ENCODE measurements at places on chromosomes 5 and 9.

DNA sequence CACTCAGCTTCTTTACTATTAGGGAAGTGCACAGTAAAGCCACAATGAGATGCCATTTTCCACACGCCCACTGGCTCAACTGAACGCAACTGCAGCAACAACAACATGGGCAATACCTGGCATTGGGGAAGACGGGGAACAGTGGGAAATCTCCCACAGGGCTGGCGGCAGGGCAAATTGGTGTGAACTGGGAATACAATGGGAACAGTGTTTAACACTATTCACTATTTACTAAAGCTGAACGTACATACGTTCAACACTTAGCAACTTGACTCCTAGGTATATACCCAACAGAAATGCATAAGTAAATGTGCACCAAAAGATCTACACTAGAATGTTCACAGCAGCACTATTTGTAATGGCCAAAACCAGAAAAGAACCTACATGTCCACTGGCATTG, 14.1 kb downstream of the ZER1 start:
- DNase-seq, result no peak

GRCh38 chr9:129696944-129697655, 31.7 kb downstream of the PRRX2 start:
- peak; percentile 44 for DNase-seq

- no peak for DNase-seq
These were observed 25.5 kb upstream of the RAI14 start for GRCh38 chr5:34630596-34630995.

DNA sequence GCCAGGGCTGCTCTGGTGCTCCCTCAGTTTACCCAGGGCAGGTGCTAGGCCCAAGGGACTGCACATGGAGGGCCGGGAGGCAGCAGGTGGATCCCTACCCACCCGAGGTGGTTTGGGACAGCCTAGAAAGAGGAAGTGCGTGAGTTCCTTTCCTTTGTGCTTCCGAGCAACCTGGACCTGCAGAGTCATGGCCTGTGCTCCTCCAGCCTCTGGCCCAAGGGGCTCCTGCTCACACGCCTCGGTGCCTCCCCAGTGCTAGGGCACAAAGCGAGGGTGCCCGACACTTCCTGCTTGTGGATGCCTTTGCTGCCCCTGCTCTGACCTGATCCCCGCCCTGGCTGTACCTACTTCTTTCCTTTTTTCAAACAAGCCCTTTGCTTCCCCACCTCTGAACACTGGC, 79.3 kb downstream of the RXRA start:
- no peak for DNase-seq

GRCh38 chr9:107131108-107131799, 151.8 kb upstream of the RAD23B start:
- no peak for DNase-seq

DNA sequence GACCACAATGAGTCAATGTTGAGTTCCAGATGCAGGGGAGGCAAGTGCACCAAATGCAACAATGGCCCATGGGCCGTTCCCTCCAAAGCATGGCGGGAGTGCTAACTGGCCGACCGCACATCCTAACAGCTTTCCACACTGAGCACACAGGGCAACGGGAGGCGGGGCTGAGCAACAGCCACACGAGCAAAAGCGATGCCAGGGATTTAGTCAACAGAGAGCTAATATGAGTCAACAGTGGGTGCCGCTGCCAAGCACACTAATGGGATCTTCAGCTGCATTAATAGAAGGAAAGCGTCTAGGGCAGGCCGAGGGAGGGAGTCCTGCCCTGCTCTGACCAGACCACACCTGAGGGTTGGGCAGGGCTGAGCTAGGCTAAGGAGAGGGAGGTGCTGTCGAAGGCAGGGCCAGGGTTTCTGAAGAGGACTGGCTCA, 4.6 kb downstream of the EPB41L4B start:
- peak; percentile 80 for DNase-seq

- DNase-seq, result no peak
These were observed 29.7 kb downstream of the SLC25A25 start for GRCh38 chr9:128097543-128098296.

GRCh38 chr5:96243862-96244261, 189.2 kb downstream of the PCSK1 start:
- DNase-seq, result no peak

DNA sequence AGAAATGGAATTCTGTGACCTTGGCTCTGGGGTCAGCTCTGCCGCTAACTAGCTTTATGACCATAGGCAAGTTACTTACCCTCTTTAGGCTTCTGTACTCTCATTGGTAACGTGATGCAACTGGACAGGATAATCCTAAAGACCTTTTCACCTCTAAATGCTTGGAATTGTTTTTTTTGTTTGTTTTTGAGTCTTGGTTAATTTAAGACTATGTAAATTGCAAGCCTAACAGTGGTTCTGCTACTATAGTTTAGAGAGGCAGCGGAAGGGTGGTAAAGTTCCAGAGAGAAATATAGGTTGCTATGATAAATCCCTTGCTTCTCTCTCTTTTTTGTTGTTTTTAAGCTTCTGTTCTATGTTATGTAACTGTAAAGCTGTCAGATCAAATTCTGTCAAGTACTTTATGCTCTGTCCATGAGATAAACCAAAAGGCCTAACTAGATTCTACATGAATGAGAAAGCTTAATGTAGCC, 17.6 kb downstream of the FAM169A start:
- DNase-seq, result no peak

- DNase-seq, result peak; percentile 25
These were observed 133.2 kb downstream of the CFAP90 start for GRCh38 chr5:7717691-7718090.

DNA sequence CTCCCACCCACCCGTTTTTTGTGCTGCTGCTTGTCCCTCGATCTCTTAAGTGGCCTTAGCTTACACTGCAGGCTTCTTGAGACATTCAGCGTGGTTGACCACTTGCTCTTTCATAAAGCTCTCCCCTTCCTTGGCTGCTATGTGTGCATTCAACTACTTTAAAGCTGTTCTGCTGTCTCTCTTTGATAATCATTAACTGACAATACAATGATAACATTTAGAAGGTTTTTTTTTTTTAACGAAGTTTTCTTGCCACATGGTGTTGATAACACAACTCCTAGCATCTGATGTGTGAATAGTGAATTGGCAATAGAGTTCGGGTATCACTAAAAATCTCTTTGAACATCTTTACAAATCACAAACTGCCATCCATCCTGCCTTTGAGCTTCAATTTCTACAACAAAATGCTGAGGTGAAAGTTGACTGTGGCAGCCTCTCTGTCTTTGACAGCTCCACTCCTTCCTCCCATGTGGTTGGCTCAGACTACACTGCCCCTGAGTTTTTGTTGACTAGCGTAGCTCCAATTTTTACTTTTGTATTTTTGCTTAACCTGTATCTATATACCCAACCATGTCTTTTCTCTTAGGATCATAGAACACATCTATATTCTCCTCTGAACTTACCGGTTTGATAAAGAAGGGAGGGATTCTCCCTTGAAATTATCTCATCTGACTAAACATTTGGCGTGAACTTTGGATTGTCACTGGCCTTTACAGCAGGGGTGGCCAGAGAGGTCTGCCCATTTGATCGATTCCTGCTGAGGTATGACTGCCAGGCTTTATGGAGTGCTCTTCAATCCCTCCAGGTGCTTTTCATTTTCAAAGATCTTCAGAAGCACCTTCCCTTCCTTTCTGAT, 409.4 kb upstream of the CD180 start:
- no peak for DNase-seq

GRCh38 chr9:116907989-116908388, 220.9 kb downstream of the TRIM32 start:
- no peak for DNase-seq

- DNase-seq, result no peak
These were observed 31.1 kb upstream of the FRMD3 start for GRCh38 chr9:83569326-83569725.

DNA sequence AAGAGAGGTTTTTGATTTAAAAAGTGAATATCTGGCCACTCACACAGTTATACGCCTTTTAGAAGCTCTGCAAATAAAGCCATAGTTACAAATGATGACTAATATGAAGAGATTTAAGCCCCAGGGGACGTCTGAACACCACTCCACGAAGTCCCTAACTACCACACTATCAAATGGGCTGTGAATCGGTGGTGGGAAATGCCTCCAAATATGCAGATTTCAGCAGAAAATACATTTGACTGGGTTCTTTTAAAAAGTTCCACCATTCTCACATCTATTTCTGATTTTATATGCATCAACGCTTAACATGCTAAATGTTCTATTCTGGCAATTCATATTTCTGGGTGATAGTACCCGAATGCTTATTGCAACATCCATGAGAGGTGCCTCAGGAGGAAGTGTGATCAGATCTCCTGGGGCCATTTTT, 22.5 kb downstream of the TICAM2 start:
- no peak for DNase-seq

- DNase-seq, result no peak
These were observed 35.7 kb upstream of the OR13D1 start for GRCh38 chr9:104658496-104659195.

DNA sequence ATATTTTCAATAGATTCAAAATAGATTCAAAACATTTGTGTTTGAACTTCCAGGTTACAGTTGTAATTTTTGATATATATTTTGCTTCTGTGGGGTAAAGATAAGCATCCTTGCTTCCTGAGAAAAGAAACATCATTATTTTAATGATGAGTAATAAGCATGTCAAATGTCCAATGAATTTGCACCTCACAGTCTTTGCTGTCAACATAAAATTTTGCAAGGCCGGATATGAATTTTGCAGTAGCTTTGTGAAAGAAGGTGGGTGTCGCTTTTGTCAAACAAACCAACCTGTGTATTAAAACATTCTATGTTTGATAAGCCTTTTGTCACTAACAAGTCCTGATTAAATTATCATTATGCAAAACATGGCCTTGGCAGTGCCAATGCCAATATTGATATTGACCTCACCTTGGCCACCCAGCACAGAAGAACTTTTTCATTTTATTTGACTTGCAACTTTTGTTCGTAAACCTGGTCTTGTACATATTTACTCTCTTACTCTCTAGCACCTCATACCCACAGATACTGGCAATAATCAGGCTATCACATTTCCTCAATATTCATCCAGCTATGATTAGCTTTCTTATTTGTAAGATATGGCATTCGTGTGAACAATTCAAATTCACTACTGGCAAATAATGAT, 645.0 kb upstream of the KLF4 start:
- DNase-seq, result no peak

DNA sequence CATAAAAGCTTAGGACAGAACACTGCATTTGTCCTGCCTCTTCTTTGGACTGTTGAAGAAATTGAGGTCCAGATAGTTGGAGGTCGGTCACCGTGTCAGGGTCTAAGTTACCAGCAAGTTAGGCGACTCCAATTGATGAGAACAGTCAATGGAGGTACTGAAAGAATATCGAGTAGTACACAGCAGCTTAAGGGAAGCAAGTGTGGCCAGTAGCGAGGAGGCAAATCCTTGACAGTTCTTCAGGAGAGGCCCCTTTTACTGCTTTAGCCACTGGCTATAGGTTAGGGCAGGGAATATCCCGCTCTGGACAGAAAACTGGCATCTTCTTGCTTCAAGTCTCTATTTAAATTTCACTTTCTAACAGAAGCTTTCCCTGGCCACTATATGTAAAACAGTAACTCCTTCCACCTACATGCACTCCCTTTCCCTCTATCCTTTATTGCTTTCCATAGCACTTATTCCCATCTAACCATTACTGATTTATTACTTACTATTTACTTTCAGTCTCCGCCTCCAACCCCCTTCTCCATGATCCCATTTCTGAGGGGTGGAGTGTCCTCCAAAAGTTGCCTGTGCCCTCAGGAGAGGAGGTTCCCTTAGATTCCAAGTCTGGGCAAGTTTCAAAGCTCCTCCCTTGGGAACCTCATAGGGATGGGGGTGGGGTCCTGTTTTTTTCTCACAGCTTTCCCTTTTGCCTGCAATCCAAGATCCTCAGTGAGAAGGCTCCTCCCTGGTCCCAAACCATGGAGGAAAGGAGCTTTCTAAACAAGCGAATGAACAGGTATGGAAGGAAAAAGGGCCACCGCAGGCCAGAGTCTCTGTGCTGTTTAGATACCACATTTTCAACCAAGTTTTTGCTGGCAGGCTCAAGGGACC, 4.1 kb upstream of the PRDM6 start:
- DNase-seq, result no peak

- DNase-seq, result peak; percentile 80
These were observed 198.9 kb downstream of the NXNL2 start for GRCh38 chr9:88733651-88734421.

DNA sequence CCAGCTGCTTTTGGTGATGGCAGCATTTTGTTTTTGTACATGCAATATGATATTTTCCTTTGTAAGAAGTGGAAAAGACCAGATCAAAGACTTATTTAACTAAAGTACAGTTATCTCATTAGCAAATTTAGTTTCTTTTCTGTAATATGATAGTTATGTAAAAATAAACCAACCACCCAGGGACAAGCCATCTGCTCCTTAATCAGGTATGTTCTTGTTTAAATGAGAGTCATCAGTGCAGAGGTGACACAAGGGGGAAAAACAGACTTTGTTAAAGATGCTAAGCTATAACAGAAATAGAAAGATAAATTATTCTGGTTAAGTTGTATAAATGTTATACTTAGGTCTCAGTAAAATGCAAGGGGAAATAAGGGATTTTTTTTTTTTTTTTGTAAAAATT, 805.7 kb upstream of the SEMA6A start:
- no peak for DNase-seq

DNA sequence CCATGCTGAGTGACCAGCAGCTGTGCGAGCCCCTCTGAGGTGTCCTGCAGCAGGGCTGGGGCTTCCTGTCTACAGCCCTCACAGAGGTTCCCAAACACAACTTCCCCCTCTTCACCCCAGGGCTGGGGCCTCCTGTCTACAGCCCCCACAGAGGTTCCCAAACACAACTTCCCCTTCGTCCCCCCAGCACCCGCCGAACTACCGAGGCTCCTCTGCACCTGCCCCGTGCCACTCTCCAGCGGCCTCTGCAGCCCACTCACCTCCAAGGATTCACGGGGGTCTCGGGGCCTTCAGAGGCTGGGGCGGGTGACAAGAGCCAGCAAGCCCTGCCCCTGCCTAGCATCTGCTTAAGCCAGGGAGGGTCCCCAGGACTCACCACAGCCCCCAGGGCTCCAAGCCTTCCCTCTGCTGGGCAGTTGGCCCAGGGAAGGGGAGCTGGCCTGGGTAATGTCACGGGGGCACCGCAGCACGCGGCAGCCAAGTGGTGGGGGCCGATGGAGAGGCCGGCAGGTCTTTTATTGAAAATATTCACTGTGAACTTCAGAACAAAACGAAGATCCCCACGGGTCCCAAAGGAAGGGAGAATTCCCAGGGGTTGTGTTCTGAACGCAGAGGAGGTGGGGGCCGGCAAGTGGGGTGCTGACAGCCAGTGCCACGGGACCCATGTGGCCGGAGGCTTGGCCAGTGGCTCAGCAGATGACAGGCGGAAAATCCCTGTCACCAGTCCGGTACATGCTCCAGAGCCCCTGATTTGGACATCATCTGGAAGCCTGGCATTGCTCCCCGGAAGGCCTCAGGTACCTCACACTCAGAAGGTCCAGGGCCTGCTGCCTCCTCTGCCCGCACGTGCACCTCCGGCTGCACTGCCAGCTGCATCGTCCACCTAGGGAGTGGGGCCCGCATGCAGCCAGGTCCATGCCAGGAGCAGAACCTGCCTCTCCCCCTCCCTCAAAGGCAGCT, 125.3 kb downstream of the ADAMTS2 start:
- DNase-seq, result no peak
